Fibroblast of skin of back (primary cell): ENCODE measurements at places on chromosomes 13 and 19.

- DNase-seq, result no peak
Observed at GRCh38 chr13:102440259-102440936, 38.5 kb upstream of the FGF14 start.

- DNase-seq, result peak; percentile 94
Observed at GRCh38 chr13:30569901-30570576, 47.7 kb upstream of the USPL1 start.

GRCh38 chr19:49447485-49448431 is 3.9 kb downstream of the PIH1D1 start:
- DNase-seq, result peak; percentile 39

DNA sequence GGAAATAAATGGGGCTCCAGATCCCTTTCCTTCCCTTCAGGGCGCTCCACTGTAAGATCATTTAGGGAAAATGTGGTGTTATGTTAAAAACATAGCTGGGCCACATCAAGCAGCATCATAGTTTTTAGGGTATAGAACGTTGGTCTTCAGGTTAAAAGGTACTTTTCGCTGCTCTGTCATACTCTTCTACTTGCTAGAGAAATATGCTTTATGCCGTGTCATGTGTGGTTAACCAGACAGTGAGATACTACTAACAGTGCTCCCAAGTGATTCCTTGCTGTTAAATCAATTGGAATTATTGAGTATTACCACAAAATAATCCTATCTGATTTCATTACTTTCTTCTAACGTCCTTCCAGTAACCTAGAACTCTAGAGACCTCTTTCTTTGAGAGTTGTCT is 1.1 kb upstream of the NDFIP2 start:
- no peak for DNase-seq

- no peak for DNase-seq
Observed at GRCh38 chr13:50448535-50448998, 394.9 kb downstream of the DLEU7 start.

- no peak for DNase-seq
Observed at GRCh38 chr19:6099599-6099998, 10.7 kb downstream of the RFX2 start.

DNA sequence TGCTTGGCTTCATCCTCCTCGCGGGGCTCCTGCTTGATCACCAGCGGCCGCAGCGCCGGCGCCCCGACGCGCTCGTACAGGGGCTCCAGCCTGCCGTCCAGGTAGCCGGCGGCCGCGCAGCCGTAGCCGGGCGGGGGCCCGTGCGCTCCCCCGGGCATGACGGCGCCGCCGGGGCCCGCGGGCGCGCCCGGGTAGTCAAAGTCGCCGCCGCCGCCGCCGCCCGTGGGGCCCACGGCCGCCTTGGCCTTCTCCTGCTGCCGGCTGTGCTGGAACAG is 497 bp downstream of the CEBPA start:
- DNase-seq, result no peak

DNA sequence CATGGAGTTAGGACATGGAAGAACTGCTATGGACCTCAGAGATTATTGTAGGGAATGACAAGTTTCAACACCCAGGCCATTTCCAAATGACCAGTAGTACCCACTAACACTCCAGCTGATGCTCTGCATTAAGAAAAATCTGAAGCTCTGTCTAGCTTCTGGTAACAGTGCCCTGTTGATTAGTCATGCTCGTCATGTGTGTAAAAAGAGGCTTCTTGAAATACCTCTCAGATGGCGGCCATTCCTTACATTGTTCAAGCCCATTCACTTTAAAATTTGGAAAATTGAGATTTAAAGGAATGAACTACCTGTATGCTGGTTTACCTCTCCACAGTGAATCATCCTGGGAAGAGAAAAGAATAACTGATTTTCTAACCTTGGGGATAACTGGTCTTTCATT is 527.9 kb upstream of the ARGLU1 start:
- no peak for DNase-seq

DNA sequence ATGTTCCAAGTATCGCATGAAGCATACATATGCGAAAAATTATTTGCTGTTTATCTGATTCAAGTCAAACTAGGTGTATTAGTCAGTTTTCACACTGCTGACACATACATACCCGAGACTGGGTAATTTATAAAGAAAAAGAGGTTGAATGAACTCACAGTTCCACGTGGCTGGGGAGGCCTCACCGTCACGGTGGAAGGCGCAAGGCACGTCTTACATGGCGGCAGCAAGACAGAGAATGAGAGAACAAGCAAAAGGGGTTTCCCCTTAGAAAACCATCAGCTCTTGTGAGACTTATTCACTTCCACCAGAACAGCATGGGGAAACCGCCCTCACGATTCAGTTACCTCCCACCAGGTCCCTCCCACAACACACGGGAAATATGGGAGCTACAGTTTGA is 13.0 kb upstream of the PROZ start:
- DNase-seq, result no peak

DNA sequence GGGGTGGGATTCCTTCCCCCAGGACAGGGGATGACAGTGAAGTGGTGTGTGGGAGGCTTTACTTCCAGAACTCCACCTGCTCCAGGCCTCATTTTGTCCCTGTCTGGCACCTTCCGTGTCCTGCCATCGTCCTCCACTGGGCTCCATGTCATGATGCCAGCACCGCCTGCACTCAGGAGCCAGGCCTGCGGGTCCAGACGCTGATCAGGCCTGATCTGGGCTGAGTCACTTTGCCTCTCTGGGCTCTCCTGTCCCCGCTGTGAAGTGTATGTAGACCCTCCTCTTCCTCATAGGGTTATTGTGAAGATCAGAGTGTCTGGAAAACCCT is 9.6 kb downstream of the FUZ start:
- DNase-seq, result no peak

DNA sequence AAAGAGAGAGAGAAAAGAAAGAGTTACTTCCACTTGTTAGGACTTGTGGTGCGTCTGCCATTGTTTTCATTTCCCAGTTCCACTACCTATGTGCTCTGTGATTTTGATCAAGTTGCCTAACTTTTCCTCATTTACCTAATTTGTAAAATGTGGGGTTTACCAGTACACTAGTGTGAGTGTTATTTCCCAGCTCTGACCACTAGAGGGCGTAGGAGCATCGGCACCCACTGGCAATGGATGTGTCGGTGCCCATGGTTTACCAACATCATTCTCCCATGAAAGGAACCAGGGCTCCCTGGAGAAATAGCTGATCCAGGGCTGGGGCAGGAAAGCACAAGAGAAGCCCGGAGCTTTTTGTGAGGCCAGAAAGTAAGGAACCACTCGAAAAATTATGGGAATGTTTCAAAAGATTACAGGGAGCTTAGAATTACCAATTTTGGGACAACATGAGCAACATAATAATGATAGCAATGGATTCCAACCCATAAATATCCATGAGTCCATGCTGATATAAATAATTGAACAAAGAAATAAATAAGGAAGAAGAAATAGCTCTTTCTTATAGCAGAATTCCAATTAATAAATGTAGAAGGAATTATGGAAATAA is 15.1 kb upstream of the CEACAM4 start:
- DNase-seq, result peak; percentile 42

- peak; percentile 72 for DNase-seq
Observed at GRCh38 chr19:39568604-39569003, 28.6 kb upstream of the EID2 start.

GRCh38 chr19:7394731-7395359 is 46.1 kb downstream of the ARHGEF18 start:
- DNase-seq, result peak; percentile 85

GRCh38 chr19:8618751-8619150 is 8.2 kb upstream of the ADAMTS10 start:
- DNase-seq, result peak; percentile 44

GRCh38 chr19:29760752-29761502 is 45.9 kb upstream of the C19orf12 start:
- no peak for DNase-seq

- DNase-seq, result no peak
Observed at GRCh38 chr19:1858412-1859081, 4.8 kb downstream of the KLF16 start.

- DNase-seq, result no peak
Observed at GRCh38 chr13:41639237-41639904, 182.0 kb downstream of the RGCC start.

- DNase-seq, result no peak
Observed at GRCh38 chr13:45954836-45955800, 97.4 kb downstream of the ZC3H13 start.

- no peak for DNase-seq
Observed at GRCh38 chr19:36950335-36951119, 34.4 kb downstream of the ZNF568 start.

- no peak for DNase-seq
Observed at GRCh38 chr19:40223135-40223822, 3.2 kb downstream of the CCNP start.
